Neural crest cell (in vitro differentiated cells): ENCODE measurements at places on chromosomes 1 and 21. TPM values are rescaled to one million over a fixed set of nuclear protein-coding genes. Genes with fewer than 3 reads are reported as not detected.

GRCh38 chr1:181110013-181110412 lies 21.5 kb downstream of the IER5 start:
- H3K27me3 ChIP-seq, result peaks cover 6% of the 10 kb centered on the region
- H3K36me3 ChIP-seq, result no peaks in the 10 kb centered on the region
- H3K4me1 ChIP-seq, result peaks cover 54% of the 10 kb centered on the region
- DNase-seq, result no peak
- H3K4me3 ChIP-seq, result peak overlapping the region; percentile 51
- no peak overlapping the region for H3K27ac ChIP-seq

DNA sequence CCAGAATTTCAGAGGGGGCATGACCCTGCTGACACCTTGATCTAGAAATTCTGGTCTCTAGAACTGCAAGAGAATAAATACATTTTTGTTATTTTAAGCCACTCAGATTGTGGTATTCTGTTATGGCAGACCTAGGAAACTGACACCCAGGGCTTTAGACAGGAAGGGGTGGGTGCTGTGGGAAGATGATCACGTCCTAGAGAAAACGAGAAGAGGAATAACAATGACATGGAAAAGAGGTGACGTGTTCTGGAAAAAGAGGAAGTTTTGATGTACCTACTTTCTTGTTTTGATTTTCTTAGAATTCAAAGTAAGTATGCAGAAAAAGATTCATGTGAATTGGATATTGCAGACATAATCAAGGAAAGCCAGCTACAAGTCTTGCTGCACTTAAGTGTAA lies 232.9 kb upstream of the RUNX1 start:
- H3K4me3 ChIP-seq, result no peak overlapping the region
- H3K36me3 ChIP-seq, result no peaks in the 10 kb centered on the region
- peak overlapping the region; percentile 55 for H3K27ac ChIP-seq
- no peaks in the 10 kb centered on the region for H3K27me3 ChIP-seq

DNA sequence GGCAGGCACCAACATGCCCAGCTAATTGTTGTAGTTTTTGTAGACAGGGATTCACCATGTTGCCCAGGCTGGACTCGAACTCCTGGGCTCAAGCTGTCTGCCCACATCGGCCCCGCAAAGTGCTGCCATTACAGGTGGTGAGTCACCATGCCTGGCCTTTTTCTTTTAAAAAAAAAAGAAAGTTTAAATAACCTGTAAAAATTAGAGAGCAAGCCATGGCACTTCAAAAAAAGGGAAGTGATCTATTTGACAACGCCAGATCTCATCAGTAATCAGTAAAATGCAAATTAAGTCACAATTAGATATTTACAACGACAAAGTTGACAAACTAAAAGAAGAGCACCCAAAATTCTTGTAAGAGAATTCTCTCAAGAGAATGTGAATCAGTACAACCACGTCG lies 2.9 kb upstream of the RBBP5 start:
- no peak for DNase-seq
- H3K4me1 ChIP-seq, result peaks cover 30% of the 10 kb centered on the region
- H3K27ac ChIP-seq, result no peak overlapping the region
- peak overlapping the region; percentile 48 for H3K4me3 ChIP-seq

DNA sequence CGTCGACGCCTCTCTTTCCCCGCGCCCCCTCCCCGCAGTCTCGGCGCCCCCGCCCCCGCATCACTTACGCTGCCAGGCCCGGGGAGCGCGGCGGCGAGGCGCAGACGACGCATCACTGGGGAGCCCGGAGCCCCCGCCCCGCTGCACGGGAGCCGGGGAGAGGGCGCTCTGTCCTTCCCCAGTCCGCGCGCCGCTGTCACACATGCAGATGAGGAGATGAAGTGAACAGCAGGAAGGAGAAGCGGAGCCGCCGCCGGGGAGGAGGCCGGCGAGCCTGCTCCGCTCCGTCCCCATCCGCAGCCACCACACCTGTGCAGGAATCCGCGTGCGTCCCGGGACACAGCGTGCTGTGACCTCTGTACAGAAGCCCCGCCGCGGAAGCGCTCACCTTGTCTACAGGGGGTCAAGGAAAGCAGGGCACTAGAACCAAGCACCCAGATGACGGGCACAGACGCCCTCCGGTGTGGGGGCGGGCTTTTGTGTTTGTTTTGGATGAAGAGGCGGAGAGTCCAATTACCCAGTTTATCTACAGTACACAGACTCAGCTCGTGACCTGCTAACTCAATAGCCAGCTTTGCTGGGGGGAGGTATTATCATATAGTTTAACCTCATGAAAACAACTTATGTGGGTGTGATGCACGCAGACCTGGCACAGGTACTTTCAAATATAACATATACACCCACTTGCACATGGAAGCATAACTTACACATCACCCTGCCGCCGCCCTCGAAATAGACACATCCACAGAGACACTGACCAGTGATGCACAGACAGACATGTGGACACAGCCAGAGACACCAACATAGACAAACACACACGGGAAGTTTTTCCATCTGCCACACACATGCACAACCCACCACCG lies 12.4 kb downstream of the KLHDC8A start:
- H3K27me3 ChIP-seq, result peaks cover 44% of the 10 kb centered on the region
- peak overlapping the region; percentile 75 for H3K4me3 ChIP-seq
- no peak for DNase-seq
- H3K4me1 ChIP-seq, result peaks cover 18% of the 10 kb centered on the region

DNA sequence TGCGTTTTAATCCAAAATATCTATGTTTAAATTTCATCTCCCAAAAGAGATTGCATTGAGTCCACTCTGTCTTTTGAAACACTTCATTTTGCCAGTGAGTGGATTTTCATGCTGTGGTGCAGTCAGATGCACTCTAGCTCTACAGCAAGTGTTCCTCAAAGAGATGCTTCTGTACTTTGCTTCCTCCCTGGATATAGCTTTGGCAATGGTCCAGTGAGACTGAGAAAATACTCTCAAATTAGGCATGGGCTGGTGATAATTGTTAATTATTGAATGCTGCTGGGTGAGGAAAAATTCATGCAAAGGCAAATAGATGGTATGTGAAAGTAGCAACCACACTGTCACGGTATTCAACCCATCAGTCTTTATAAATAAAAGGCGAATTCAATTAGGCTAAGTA lies 396.9 kb downstream of the ADGRL2 start:
- H3K27ac ChIP-seq, result no peak overlapping the region
- H3K27me3 ChIP-seq, result no peaks in the 10 kb centered on the region
- no peaks in the 10 kb centered on the region for H3K36me3 ChIP-seq
- H3K4me1 ChIP-seq, result peaks cover 5% of the 10 kb centered on the region
- no peak overlapping the region for H3K4me3 ChIP-seq

DNA sequence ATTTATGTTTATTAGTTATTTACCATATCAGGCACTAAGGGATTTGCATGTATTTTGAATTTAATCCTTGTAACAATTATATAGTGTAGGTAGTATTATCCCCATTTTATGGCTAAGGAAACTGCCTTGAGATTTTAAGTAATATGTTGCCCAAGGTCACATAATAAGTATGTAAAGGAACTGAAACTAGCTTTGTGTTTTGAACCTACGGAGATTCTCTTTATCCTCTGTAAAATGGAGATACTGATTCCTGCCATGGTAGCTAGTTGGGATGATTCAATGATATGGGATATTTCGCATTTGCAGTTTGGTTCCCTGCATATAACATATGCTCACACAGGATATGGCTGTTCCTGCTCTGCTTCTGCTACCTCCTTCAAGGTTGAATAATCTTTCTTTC lies 144.3 kb downstream of the ST6GALNAC3 start:
- no peaks in the 10 kb centered on the region for H3K4me1 ChIP-seq
- H3K4me3 ChIP-seq, result no peak overlapping the region
- H3K27me3 ChIP-seq, result no peaks in the 10 kb centered on the region
- no peak overlapping the region for H3K27ac ChIP-seq

DNA sequence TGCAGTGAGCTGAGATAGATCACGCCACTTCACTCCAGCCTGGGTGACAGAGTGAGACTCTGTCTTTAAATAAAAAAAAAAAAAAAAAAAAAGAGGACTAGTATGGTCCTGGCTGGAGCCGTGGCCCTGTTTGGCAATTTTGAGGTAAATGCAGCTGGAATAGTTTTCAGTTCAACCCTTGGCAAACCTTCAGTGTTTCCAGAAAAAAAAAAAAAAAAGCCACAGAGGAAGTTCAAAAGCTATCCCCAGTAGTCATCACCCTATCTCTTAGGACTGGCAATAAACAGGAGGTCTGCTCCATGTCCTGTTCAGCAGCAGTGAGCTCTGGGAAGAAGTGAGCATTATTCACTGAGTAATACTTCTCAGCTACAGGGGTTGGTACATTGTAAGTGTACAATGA lies 56.8 kb upstream of the ERRFI1 start:
- H3K4me1 ChIP-seq, result peaks cover 14% of the 10 kb centered on the region
- DNase-seq, result no peak
- H3K27me3 ChIP-seq, result no peaks in the 10 kb centered on the region
- H3K36me3 ChIP-seq, result no peaks in the 10 kb centered on the region

DNA sequence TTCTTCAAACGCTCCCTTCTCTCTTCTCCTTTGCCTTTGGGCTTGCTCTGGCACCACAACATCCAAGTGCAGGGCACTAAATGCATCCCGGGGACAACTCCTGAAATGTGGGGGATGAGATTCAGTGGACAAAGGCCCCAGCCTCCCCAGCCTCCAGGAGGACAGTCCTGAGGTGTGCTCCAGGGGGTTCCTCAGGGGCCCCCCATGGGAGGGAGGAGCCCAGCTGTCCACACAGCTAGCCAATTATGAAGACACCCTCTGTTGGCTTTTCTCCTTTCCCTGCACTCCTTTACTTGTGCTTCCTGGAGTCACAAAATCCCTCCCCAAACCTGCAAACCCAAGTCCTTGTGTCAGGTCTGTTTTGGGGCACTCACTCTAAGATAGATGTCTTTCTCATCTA lies 735.4 kb downstream of the PTPRU start:
- no peak overlapping the region for H3K27ac ChIP-seq
- no peak for DNase-seq
- H3K4me3 ChIP-seq, result no peak overlapping the region
- peaks cover 34% of the 10 kb centered on the region for H3K27me3 ChIP-seq
- peaks cover 16% of the 10 kb centered on the region for H3K4me1 ChIP-seq

DNA sequence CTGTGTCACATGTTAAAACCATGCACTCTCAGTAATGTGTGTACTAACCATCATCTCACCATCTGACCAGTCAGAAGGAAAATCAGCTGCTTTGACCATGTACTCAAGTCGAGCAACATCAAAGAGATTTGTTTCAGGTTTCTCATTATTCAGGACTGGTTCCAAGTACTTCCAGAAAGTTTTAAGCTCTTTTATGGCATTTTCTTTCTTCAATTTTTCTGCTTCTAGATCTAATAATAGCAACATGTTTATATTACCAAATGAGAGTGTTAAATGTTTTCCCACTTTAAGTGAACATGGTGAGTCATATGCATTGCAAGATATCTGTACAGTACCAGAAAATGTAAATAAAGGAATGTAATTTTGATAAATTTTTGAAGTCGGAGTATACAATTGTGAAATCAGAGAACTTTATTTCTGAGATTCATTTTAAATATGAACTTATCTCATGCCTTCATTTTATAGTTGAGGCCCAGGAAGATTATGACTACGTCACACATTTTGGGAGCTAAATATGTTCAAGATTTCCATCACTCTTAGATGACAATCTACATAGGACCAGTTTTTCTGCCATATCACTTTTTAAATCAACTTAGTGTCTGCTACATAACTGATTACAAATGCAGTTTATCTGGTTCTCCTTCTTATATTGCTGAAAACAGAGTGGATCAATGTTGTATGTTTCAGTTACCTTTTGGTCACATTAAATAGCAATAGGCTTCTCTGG lies 87.2 kb downstream of the SPAG17 start:
- no peak for DNase-seq
- H3K27me3 ChIP-seq, result no peaks in the 10 kb centered on the region
- no peaks in the 10 kb centered on the region for H3K4me1 ChIP-seq
- H3K4me3 ChIP-seq, result no peak overlapping the region
- no peaks in the 10 kb centered on the region for H3K36me3 ChIP-seq

DNA sequence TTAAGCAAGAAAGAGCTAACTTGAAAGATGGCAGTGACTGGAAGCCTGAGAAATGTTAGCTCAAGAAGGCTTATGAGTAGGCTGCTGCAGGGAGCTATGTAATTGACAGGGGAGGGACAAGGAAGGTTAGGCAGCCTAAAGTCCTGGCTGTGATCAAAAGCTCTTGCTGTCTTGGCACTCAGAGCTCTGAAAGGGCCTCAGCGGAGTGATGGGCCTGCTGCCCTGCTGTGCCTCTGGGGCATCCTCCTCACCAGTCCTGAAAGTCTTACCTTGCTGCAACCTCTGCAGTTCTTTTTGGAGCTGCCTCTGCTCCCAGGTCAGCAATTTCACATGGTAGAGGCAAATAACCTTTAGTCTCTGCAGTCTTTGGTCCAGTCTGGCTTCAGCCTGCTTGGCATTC lies 1.8 kb downstream of the CCDC190 start:
- H3K27ac ChIP-seq, result no peak overlapping the region
- H3K4me1 ChIP-seq, result peaks cover 4% of the 10 kb centered on the region
- H3K4me3 ChIP-seq, result no peak overlapping the region
- no peaks in the 10 kb centered on the region for H3K36me3 ChIP-seq

INAVA gene
- total RNA-seq, result 50.4 and 51.8 TPM in 2 replicates

LCE2A gene
- total RNA-seq, result not detected in 2 replicates

DNA sequence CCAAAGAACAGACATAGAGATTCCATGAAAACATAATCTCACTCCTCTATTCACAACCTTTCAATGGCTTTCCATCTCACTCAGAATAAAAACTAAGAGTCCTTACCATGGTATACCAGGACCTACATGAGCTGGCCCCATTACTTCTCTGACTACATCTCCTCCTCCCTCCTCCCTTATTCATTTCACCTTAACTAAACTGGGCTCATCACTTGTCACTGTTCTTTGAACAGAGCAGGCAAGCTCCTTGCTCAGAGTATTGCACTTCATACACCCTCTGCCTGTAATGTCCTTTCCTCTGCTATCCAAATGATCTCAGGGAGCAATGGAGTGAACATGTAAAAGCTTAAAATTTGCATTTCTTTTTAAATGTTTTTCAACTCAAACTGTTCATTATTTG lies 142.0 kb downstream of the MRPL39 start:
- no peak overlapping the region for H3K27ac ChIP-seq
- DNase-seq, result no peak
- no peaks in the 10 kb centered on the region for H3K4me1 ChIP-seq
- H3K36me3 ChIP-seq, result no peaks in the 10 kb centered on the region

- DNase-seq, result no peak
- H3K27me3 ChIP-seq, result no peaks in the 10 kb centered on the region
- H3K36me3 ChIP-seq, result peaks cover 4% of the 10 kb centered on the region
- peaks cover 45% of the 10 kb centered on the region for H3K4me1 ChIP-seq
- H3K4me3 ChIP-seq, result no peak overlapping the region
- peak overlapping the region; percentile 21 for H3K27ac ChIP-seq
Observed at GRCh38 chr1:205978676-205979075, 24.5 kb downstream of the RAB7B start.

- DNase-seq, result no peak
- peaks cover 17% of the 10 kb centered on the region for H3K4me1 ChIP-seq
- peaks cover 3% of the 10 kb centered on the region for H3K36me3 ChIP-seq
- H3K27ac ChIP-seq, result no peak overlapping the region
- H3K4me3 ChIP-seq, result no peak overlapping the region
- H3K27me3 ChIP-seq, result no peaks in the 10 kb centered on the region
Observed at GRCh38 chr1:230351514-230351913, 74.6 kb downstream of the PGBD5 start.

DNA sequence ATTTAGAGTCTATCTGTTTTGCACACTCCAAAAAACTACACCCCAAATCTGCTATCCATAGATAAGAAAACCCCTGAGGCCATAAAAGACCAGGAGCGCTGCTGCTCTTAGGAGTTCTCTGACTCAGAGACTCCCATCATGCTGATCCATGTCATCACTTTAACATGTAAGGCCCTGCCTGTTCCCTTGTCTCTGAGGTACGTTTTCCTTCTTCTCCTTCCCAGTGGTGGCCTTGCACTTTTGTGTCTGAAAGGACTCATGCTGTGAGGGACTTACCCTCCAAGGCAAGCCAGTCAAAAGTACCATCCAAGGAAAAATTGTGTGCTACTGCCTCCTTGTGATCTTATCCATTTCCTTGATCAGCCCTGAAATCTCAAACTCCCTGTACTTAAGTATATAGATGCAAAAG lies 427.4 kb upstream of the NCAM2 start:
- H3K27me3 ChIP-seq, result no peaks in the 10 kb centered on the region
- DNase-seq, result no peak
